ENCODE measurements at places on chromosomes 16 and 17. TPM values are rescaled to one million over a fixed set of nuclear protein-coding genes. Genes with fewer than 3 reads are reported as not detected.

Gene MILR1
- 2.5 TPM for polyA plus RNA-seq

Gene ADAD2
- not detected for polyA plus RNA-seq

GRCh38 chr17:66677201-66677981 lies 157.5 kb upstream of the CACNG5 start:
- DNase-seq: peak; percentile 96

DNA sequence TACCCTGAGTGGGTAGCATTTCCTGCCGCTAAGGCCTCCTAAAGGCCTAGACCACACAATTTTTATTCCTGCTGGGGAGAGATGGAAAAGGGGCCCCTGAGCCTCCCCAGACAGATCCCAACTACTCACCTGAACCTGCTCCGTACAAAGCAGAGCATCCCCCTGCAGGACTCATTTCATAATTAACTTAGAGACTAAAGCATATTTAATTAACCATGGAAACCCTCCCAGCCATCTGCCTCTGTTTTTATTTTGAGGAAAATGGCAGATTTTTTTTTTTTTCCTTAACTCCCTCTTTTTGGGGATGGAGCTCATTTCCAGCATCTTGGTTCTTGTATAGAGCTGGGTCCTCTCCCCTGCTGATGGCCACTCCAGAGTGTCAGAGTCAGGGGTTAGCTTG lies 96.5 kb upstream of the CRHR1 start:
- no peak for DNase-seq

- no peak for DNase-seq
These were observed 16.0 kb downstream of the BAIAP2 start for GRCh38 chr17:81050645-81051625.

GRCh38 chr17:67642488-67642887 lies 75.2 kb upstream of the NOL11 start:
- DNase-seq: no peak

DNA sequence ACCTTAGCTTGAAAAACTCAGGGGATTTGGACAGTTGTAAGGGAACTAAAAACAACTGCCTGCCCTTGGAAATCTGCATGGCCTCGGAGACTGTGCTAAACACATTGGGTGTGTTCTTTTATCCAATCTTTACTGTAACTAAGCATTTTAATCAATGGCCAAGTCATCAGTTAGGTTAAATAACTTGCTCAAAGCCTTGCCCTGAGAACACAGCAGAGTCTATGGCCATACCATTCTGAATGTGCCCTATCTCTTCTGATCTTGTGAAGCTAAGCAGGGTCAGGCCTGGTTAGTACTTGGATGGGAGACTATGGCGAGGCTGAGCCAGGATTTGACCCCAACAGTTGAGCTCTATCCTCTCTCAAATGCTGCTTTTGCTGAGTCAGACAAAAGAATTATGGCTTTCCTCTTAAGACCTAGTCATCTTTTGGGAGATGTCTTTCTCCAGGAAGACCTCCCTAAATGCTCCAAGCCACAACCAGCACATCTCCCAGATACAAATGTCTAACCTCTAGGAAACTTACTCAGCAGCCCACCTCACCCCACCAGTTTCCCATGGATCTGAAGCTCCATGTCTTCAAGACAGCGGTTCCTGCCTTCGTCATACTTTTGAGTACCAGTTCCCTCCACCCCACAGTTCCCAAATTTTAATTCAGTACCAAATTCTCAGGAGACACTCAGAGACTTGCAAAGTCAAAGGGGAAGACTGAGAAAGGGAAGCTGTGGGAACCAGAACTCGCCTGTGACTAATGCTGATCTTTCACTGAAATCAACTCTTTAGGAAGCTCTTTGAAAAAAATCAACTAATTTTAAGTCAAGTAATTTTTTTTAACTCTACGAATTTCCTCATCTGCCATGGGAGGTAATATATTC lies 336.1 kb downstream of the MAF start:
- DNase-seq: no peak

DNA sequence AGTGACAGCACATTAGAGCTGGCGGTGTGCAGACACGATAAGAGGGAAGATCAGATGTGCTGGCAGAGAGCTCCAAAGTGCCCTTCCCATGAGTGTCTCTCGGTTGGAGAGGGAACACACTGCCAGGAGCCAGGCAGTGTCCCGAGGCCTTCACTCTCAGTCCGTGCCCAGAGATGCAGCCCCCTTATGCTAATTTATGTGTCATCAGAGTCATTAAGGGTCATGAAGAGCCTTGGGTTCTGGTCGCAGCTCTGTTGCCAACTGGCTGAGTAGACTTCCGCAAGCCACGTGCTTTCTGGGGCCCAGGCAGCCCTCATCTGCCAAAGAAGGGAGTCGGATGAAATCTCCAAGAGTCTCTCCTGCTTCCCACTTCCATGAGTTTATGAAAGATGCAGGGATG lies 232.5 kb downstream of the MSI2 start:
- no peak for DNase-seq

DNA sequence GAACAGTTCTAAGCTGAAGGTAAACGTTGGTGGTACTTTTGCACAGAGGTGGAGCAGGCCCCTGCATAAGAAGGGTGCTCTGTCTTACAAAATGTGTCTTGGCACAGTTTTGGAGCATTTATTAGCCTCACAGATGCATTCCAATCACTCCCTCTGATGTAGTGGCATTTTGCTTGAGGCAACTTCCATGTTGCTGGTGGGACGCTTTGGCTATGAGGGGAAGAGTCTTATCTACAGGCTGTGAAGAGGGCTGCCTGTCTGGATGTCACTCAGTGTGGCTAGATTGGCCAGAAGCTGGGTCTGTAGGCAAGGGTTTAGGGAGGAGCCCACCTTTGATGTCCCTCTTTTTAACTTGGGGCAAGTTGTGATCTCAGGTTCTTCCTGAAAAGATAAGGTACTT lies 2.6 kb upstream of the RARA start:
- DNase-seq: no peak

DNA sequence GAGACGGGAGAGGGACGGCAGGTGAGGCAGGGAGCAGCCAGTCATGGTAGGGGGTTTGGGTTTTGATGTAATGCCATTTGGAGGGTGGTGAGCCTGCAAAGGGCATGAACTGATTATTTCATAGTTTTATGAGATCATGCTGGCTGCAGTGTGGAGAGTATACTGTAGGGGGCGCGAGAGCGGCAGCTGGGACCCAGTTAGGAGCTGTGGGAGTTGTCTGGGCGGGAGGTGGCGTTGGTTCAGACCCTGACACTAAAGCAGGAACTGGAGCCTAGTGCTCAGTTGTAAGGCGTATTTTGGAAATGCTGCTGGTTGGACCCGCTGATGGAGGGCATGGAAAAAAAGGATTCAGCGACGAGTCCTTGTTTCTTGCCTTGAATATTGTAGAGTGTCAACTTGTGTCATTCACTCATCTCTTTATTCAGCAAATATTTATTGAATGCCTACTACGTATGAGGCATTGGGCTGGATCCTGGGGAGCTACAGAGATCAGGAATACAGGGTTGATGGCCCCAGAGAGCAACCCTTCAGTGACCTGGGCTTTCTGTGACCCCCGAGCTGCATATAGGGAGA lies 23.7 kb upstream of the KDM8 start:
- peak; percentile 42 for DNase-seq

- DNase-seq: peak; percentile 27
These were observed 7.4 kb downstream of the FOXF1 start for GRCh38 chr16:86517652-86518258.

- DNase-seq: no peak
These were observed 28.7 kb downstream of the MEAK7 start for GRCh38 chr16:84475643-84476240.

- no peak for DNase-seq
These were observed 84.6 kb downstream of the GSG1L start for GRCh38 chr16:27978876-27979275.

- DNase-seq: no peak
These were observed 27.5 kb upstream of the CDH15 start for GRCh38 chr16:89143911-89144675.

GRCh38 chr17:60356940-60357339 lies 35.0 kb downstream of the USP32 start:
- no peak for DNase-seq

All from mammary epithelial cell (primary cell).